ENCODE measurements at places on chromosomes 2 and 18.

DNA sequence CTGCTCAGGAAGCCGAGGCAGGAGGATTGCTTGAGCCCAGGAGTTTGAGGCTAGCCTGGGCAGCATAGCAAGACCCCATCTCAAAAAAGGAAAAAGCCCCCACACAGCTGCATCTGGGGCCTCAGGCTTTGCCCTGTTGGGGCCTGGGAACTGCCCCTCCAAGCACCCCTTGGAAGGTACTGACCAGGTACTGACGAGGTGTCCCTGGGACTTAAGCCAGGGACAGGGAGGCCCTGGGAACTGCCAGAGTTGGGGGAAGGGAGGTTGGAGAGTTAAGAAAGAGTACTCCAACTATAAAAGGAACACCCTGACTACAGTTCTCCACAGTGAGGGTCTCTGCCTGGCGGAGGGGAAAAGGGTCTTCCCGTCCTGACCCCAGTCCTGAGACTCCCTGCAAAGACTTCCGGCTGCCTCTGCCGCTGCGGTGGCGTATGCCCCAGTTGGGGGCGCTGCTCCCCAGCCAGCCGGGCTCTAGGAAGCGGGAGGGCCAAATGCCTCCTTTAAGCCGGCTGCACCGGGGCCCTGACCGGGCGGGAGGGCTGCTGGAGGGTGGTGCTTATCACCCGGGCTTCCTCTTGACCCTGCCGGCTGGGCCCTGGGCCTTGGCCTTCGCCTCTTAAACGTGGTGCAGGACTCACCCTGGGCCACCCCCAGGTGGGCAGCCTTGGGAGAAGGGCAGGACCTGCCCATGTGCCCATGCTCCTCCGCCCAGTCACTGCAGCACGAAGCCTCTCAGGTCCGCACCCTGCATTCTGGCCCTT is 12.8 kb downstream of the SLC30A3 start:
- DNase-seq, result peak; percentile 59

DNA sequence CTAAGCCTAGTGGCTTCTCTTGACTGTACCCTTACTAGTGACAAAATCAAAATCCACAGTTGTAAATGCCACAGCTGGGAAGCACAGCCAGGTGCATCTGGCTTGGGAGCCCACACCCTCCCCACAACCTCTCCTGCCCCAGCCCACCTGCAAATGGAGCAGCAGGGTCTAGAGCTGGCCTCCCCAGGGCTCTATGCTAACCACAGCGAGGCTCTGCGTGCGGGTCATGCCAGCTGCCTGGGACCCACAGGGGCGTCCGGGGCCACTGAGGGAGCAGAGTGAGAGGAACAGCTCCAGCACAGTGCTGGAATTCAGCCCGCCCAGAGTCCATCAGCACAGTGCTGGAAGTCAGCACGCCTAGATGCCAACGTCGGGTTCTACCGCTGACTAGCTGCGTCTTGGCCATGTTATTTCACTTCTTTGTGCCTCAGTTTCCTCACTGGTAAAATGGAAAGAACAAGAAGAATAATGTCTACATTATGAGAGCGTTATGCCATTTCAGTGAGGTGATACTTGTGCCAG is 109.1 kb upstream of the ID2 start:
- no peak for DNase-seq

DNA sequence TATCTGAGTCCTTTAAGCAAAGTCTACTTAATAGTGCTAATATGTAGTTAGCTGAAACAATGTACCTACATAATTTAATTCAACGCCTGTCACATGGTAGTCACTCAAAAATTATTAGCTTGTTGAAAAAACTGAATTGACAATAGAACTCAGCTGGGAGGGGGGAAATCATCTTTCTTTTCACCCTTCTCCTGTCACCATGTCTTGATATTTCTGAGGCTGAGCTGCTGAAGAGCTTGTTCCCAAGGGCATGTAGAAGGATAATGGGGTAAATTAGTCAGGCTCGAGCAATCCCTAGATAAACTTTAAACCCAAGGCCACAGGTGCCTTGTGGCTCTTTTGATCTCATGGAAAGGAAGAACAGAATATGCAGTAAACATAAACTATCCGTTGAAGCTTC is 339.6 kb upstream of the LRATD1 start:
- no peak for DNase-seq

GRCh38 chr2:112033600-112033999 is 21.5 kb upstream of the TMEM87B start:
- DNase-seq, result peak; percentile 21

DNA sequence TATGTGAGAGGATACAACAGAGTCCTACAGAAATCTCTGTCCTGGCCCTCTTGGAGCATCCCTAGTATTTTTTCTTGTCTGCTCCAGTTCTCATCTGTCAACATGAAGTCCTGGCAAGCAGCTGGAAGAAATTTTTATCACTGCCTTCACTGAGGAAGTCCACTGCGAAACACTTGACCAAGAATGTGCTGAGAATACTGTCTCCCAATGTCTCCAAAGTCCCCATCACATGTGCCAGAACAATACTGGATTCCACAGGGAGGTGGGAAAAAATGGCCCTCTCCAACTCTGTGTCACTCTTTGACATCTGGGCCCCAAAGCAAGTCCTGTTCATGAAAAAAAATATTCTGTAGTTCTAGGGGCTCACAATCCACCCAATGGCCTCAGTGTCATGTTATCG is 32.8 kb upstream of the PGAP1 start:
- DNase-seq, result no peak

- peak; percentile 45 for DNase-seq
Observed at GRCh38 chr18:80175451-80176204, 66.6 kb downstream of the ADNP2 start.

- DNase-seq, result no peak
Observed at GRCh38 chr2:20077411-20077940, 26.0 kb upstream of the LAPTM4A start.

- no peak for DNase-seq
Observed at GRCh38 chr2:172472446-172473033, 45.2 kb downstream of the ITGA6 start.

DNA sequence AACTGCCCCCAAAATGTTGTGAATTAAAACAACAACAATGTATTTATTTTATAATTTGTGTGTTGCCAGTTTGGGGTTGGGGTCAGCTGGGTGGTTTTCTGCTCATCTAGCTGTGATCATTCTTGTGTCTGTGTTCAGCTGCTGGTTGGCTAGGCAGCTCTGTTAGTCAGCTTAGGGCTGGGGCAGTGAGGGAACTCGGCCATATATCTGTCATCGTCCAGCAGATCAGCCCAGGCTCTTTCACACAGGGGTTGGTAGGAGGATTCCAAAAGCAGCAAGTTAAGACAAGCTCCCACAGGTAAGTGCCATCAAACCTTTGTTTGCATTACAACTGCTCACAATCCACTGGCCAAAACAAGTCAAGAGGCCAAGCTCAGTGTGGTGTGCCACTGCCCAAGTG is 121.5 kb downstream of the LPIN1 start:
- no peak for DNase-seq

DNA sequence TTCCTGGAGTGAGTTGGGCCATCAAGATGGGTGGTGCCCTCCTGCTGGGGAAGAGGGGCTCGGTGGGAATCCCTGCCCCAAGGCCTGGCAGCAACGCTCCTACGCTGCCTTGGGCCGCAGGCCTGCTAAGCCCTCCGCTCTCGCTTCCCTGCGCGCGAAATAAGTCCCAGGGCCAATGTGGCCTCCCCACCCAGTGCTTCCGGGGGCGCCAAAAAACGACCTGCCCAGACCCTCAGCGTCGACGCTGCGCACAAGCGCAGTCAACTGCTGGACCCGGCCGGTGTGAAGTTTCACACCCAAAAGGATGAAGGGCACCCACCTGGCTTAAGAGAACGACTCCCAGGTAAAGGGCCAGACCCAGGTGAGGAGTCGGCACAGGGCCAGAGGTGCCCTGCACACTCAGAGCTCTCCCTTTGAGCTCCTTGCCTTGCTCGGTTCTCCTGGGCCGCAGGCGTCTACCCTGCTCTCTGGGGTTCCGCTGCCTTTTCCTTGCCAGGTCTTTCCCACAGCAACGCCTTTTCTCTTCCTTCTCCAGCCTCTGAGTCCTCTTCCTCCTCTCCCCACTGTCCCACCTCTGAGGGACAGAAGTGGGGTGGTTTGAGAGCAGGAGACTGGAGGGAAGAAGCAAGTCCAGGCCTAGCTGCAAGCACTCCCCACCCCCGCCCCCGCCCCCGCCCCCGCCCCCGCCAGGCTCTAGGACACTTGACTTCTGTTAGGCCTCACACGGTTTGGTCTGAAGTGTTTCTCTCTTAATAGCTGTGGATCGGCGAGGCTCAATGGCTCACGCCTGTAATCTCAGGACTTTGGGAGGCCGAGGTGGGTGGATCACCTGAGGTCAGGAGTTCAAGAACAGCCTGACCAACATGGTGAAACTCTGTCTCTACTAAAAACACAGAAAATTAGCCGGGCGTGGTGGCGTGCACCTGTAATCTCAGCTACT is at the start of gene DNAJC5G:
TSS of gene DNAJC5G (plus strand) at position 223 of the 940 bp plus-strand sequence. CDS start 1,296 bp downstream, outside the sequence.
- DNase-seq, result no peak

Measured in MV-4-11 (cell line).